ENCODE measurements at places on chromosomes 4 and X.

DNA sequence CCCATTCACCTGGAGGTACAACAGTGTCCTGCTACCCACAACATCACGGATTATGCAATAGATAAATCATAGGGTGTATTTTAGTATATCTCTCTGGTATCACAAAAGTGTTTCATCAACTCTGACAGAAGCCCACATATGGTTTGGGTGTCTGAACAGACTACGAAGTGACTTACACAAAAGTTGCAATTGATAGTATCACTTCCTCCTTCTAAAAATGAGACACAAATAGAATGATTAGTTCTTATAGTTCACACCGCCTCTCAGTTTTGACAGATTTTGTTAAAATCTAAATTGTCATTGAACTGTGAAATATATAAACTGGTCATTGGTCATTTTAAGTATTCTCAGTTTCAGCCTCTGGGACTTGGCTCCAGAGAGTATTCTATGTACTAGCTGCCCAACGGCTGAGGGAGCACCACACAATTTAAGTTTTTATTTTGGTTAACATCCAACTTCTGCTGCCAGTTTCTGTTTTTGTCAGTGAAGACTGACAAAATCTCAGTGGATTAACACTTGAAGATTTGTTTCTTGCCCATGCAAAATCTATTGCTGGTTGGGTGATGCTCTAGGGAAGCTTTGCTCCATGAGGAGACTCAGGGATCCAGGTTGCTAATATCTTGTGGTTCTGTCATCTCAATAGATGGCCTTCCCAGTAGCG, 113.8 kb upstream of the PUDP start:
- DNase-seq = no peak

- no peak for DNase-seq
Measured at GRCh38 chrX:46311581-46312120, 233.6 kb downstream of the ZNF674 start.

- DNase-seq = no peak
Measured at GRCh38 chr4:51942108-51942832, 77.9 kb downstream of the LRRC66 start.

DNA sequence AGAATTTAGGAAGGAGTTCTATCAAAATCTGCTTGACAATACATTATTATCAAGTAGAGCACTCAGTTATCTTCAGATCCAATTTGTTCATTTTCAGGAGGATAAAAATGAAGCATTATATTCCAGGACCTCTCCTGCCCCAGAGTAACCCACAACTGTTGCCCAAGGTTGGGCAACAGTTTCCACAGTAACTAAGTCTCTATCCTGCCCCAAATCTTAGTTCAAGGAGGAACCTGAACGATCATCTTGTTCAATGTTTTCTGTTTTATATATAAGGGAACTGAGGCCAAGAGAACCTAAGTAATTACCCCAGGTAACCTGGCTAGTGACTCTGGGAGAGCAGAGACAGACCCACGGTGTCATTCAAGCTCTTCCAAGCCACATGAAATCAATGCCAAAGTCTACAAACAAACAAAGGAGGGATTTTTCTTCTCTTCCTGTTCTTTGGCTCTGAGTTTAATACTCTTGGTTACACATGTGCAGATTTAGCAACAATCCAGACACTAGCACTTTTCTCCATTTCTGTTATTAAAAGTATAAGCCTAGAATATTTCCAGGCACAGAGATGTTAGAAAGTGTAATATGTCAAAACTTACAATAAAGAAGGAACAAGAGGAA, 105.6 kb downstream of the C4orf51 start:
- no peak for DNase-seq

GRCh38 chr4:15765910-15766697, 12.0 kb upstream of the CD38 start:
- DNase-seq = no peak

- no peak for DNase-seq
Measured at GRCh38 chrX:70485466-70485865, 40.8 kb downstream of the DLG3 start.

DNA sequence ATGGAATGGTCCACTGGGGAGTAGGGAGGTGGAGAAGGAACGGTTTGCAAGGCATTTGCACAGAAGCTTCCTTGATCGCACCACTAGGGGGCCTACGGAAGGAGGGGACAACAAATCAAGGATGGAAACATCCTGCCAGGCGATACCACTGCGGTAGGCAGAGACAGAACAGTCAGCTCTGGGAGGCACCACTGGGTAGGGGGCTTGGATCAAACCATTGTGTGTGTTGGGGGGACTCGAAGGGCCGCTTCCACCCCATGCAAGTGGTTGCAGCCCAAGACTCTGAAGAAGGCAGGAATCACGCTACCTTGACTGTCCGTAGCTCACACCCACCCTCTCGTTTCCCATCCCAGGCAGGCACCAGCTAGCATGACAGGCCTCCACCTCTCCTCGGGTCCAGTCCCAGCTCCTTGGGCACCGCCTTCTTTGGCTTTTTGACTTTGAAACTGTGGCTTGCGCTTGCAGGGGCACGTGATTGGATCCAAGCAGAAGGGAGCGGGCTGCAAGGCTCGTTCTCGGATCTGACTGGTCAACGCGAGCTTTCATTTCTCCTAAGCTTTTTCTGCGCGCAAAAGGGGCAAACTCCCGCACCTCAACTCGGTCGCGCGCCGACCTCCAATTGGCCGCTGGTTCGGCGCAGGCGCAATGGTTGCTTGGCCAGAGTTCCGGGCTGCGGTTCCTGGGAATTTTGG, 28.4 kb downstream of the GAGE1 start:
- no peak for DNase-seq

- no peak for DNase-seq
Measured at GRCh38 chr4:24070117-24070516, 180.3 kb upstream of the PPARGC1A start.

- no peak for DNase-seq
Measured at GRCh38 chr4:25223802-25224375, 9.9 kb upstream of the PI4K2B start.

DNA sequence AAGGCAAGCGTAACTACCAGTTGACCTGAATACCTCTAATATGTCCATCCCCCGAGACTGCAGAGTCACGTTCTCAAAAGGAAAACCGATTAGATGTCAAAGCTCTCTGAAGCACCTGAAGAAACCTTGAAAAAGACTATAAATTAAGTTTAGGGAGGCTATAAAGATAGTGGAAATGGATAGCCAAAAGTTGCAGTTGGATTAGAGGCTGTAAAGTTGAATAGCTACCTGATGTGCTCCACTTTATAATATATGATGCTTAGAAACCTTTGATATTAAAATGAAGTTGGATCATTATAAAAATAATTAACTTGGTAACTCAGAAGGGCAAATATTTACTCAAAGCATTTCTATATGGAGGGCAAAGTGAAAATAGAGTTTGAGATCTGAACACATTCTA, 506.6 kb upstream of the AGA start:
- no peak for DNase-seq

DNA sequence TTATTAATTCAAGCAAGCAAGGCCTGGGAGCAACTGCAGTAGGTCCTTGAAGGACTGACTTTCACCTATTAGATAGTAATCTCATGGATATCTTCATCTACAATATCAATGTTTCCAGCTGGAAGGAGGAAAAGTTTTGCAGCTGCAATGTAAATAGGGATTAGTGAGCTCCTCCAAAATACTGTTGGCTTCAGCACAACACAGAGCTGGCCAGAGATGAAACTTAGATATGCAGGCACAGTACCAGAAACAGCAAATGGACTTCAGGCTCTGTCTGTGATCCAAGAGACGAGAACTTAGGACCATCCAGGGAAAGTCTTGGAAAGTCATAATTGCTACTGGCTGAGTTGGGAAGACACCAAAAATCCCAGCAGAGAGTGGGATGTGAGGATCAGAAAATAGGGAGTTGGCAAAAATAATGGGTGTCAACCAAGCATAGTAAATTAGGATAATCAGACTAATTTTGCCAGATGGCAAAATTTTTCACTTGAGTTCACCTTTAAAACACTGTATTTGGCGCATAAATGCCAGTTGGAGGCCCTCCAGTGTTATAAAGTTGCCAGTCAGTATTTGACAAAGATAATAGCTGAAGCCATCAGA, 57.5 kb downstream of the PARM1 start:
- DNase-seq = no peak

- DNase-seq = no peak
Measured at GRCh38 chr4:14667624-14668151, 334.6 kb upstream of the CPEB2 start.

DNA sequence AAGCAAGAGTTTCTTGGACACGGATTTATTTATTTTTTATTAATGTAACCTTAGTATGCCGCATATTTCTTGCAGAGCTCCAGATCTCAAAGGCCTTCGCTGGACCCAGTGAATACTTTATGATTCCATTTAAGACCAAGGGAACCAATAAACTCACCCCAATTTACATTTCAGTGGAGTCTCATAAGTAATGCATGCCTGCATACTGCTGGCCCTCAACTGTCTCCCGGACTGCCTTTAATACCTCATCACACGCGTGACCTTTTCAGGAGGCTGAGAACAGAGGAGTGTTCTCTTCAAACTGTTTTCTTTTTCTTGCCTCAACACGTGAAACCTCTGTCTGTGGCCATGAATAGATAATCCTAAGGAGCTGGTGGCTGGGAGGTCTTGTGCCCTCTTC, 240.9 kb downstream of the STIM2 start:
- DNase-seq = no peak

DNA sequence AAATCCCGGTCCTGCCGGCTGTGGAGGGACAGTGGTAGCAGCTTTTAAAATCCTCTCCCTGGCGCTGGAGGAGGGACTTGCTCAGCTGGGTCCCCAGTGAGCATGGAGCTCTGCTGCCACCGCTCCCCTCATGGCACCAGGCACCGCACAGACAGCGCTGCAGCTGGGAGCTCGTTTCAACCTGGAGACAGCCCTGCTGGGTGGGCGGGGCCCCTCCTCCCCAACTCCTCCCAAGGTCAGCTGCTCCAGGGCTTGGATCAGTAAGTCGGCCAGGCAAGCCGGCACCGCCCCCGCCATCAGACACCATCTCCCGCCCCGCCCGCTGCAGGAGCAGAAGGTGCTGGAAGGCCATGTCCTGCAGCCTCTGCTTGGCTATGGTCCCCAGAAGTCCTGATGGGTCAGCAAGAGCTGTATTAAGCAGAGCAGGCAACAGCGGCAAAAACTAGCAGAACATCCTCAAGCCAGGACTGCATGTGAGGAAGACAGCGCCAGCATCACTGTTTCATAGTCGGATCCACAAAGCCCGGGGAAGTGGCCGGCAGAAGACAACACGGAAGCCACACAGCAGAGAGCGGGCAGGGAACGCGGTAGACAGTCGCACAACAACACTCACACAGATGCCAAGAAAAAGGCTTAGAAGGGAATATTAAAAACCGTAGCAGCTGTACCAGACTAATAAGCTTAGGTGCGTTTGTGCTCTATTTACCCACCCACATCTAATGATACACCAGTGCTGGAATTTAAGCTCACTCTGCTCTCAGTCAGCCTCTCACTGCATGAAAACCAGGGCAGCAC, 16.2 kb downstream of the ZFYVE28 start:
- DNase-seq = no peak

DNA sequence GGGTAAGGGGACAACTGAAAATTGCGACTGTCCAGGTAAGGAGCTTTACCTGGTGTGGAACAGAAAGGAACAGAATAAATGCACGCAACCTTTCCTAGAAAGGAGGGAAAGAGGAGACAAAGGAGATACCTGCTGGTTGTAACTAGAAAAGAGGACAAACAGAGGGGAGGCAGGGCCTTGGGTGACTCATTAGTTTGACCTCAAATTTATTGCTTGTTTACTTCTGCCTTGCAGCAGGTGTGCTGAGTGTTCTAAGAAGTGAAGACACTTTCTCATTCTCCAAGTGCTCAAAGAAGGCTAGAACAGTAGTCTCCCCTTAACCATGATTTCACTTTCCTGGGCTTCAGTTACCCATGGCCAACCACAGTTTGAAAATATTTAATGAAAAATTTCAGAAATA, 123.1 kb upstream of the BOD1L1 start:
- DNase-seq = no peak

DNA sequence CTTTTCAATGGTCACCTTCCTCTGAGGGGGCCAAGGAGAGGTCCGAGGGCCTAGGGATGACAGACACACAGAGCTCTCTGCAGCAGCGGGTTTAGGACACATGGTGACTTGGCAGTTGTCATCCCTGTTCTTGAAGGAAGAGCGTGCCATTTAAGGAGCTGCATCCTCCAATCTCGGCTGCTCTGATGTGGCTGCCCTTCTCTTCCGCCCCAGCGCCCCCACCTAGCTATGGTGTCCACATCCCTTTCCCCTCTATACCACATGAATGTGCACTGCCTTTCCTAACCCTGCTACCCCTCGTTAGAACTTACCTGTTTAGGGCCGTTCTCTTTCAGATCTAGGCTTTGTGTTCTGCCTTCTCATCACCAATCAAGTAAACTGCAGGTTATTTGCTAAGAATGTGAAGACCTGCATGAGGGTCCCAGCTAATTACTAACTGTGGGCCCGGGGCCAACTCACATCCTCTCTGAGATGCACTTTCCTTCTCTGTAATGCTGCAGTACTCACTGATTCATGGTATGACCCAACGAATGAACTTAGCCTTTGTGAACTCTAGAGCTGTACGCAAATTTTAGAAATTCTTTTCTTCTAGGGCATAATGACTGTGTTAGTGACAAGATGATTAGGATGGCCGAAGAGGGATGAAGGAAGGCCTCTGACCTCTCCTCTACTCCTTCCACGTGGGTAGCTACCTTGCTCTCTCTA, 38.2 kb downstream of the CHST7 start:
- no peak for DNase-seq

DNA sequence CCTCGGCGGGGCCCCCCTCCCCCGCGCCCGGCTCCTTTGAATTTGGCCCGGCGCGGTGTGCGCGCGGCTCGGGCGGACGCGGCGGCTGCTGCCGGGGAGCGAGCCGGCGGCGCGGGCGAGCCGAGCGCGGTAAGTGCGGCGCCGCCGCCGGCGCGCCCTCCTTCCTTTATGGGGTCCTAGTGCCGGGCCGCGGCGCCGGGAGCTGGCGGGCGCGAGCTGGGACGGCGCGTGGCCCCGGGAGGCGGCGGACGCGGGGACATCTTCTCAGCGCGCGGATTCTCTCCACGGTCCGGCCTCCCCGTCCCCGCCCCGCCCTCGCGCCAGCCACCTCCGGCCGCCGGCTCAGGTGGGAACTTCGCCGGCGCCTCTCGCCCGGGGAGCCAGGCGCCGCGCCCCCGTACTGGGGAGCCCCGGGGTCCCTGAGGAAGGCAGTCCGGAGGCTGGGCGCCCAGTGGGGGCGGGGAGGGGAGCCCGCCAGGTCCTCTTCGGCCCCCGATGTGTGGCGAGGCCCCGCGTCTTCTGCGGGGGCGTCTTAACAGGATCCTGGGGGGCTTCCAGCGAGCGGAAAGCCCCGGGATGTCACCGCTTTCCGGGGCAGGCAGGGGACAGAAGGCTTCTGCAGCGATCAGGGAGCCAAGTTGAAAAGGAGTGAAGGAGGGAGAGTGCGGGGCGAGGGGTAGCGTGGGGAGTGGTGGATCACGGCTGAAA, 98.4 kb upstream of the TENM3 start:
- DNase-seq = no peak

Data from stimulated activated CD4-positive, alpha-beta T cell treated with anti-CD3 and anti-CD28 coated beads, Interleukin-1b, Interleukin-23, amount 100 ng/mL, for 1 hour (primary cell).